ENCODE measurements at places on chromosomes 12 and 14.

DNA sequence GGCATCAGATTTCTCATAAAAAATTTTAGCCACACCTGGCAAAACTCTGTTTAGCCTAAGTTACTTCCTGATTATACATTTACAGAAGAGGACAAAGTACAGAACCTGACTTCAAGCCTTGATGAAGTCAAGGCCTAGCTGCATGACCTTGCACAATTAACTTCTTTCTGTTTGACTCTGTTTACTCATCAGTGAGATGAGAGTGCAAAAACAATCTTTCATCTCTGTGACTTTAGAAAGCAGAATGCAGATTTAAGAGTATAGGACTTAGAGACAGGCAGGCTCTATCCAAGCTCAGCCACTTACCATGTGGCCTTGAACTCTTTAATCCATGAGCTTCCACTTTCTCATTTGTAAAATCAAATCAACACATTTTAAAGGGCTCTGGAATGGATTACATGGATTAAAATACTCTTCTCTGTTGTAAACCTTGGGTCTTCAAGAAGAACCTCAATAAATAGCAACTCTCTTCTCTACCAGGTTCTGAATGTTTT is 1178.9 kb downstream of the FLRT2 start:
- no peak for DNase-seq

DNA sequence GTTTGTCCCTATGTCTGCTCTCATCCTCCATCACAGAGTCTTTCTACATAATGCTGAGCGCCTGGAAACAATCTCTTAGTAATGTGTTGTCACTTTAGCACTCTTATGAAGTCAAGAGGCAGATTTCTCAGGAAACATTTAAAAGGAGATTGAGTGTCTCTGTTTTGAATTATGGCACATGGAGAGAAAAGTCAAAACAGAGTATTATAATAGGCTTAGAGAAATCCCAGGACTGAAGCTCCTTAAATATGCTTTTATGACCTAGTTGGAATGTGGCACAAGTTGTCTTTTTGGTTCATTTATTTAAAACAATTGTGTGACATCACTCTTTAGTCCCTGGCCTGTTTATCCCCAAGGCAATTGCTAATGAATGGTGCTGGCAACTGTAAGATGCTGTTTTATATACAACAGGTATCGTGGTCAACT is 117.8 kb upstream of the HIF1A start:
- no peak for DNase-seq

- no peak for DNase-seq
Measured at GRCh38 chr14:51561141-51561540, 90.6 kb upstream of the FRMD6 start.

GRCh38 chr14:40987481-40987880 is 619.2 kb upstream of the LRFN5 start:
- no peak for DNase-seq

DNA sequence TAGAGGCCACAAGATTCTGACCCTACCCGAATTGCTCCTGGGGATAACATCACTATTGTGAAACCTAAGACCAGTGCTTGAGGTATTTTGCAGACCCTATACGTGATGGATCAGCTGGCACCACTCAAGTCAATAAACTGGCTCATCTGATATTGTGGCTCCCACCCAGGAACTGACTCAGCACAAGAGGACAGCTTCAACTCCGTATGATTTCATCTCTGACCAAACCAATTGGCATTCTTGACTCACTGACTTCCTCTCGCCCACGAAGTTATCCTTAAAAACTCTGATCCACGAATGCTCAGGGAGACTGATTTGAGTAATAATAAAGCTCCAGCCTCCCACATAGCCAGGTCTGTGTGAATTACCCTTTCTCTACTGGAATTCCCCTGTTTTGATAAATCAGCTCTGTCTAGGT is 1036.1 kb upstream of the TMEM132C start:
- DNase-seq: no peak

DNA sequence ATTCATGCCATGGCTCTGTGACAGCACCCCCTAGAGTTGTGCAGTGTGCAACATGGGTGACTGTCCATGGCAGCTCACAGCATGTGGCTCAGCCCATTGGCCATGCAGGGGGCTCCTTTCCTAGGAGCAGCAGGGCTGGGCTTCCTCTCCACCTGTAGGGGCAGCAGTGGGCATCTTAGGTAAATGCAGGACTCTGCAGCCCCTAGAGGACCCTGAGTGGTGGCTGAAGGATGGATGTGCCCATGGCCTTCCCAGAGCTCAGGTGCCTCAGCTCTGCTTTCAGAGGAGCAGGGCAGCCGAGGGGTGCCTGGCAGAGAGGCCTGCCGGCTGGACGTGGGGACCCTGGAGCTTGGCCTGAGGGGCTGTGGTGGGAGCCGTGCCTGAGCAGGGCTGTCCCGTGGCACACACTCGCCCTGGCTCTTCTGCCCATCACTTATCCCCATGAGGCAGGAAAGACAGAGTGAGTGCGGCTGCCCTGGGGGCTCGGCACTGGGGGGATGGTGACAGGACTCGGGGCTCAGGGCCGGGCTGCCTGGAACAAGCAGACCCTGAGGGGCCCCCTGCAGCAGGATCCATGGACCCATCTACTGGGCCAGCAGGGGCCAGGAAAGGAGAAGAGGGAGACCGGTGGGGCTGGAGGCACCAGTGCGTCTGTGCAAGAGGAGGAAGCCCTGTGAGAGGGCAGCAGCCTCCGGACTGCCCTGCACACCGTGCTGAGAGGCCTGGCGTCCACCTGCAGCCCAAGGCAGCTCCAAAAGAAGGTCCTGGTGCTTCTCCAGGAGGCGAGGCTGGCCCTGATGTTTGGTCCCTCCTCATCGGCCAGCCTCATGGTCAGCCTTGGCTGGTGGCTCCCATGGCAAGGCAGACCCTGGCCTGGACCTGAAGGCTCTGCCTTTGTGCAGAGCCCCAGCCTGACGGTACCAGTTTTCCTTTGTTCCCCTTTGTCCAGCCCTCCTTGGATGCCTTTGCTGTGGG is 7.6 kb downstream of the ADSS1 start:
- DNase-seq: no peak

DNA sequence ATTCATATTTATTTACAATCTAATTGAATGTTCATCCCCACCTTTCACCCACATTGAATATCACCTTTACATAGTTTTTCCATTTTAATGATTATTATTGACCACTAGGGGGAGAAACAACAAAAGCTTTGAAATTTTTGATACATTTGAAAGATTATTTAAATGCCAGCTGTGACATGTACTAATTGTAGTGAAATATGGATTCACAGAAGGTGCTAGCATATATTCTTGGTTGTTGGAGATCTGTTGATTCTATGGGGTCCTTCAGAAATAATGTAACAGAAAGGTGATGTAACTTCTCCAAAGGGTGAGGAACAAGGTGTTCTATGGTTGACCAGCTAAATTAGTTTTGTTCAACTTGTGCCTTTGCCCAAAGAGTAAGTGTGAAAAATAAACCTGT is 22.4 kb upstream of the GPR33 start:
- DNase-seq: no peak

DNA sequence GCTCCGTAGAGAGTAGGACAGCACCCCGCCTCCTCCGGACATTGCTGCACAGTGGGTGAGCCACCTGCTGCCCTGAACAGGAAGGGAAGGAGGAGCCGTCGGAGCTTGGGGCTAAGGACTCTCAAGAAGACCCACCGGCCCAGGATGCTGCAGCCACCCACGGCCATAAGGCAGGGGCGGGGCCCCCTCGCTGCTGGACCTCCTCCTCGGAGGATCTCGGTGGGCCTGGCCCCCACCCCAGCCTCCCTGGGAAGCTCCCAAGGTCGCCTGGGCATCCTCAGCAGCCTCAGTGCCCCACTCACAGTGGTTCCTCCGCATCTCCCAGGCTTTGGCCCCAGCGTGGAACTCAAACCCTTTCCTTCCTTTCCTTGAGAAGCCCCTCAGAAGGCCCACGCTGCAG is 68.6 kb upstream of the DIO3 start:
- no peak for DNase-seq

DNA sequence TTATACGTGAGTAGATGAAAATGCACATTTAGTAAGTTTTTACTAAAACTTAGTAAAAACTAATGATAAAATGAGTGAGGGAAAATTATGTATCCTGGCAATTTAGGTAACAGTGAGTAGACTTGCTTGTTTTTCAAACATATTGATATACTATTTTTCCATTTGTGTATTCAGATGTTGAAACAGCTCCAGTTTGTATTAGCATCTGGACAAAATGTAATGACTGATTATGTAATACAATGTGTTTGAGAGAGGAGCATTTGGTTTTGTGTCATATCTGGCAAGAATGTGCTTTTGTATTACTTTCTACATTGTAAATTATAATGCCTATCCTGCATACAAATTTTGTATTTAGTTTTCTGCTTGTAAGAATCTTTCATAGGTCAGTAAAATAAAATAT is 5.6 kb downstream of the CNOT2 start:
- no peak for DNase-seq
